ENCODE measurements at places on chromosomes 6 and 20.
A peak's percentile ranks its signal among the peaks of the same experiment; 100 is the strongest.

- H3K4me3 ChIP-seq: no peak overlapping the region
- H3K27ac ChIP-seq: no peak overlapping the region
- peaks cover 9% of the 10 kb centered on the region for H3K4me1 ChIP-seq
- H3K27me3 ChIP-seq: no peaks in the 10 kb centered on the region
- H3K36me3 ChIP-seq: no peaks in the 10 kb centered on the region
These were observed 13.0 kb downstream of the ZC3H12D start for GRCh38 chr6:149471801-149472200.

GRCh38 chr6:33624856-33625255 is 3.7 kb downstream of the ITPR3 start:
- H3K4me1 ChIP-seq: peaks cover 33% of the 10 kb centered on the region
- H3K27me3 ChIP-seq: peaks cover 32% of the 10 kb centered on the region
- H3K36me3 ChIP-seq: no peaks in the 10 kb centered on the region
- no peak for DNase-seq

DNA sequence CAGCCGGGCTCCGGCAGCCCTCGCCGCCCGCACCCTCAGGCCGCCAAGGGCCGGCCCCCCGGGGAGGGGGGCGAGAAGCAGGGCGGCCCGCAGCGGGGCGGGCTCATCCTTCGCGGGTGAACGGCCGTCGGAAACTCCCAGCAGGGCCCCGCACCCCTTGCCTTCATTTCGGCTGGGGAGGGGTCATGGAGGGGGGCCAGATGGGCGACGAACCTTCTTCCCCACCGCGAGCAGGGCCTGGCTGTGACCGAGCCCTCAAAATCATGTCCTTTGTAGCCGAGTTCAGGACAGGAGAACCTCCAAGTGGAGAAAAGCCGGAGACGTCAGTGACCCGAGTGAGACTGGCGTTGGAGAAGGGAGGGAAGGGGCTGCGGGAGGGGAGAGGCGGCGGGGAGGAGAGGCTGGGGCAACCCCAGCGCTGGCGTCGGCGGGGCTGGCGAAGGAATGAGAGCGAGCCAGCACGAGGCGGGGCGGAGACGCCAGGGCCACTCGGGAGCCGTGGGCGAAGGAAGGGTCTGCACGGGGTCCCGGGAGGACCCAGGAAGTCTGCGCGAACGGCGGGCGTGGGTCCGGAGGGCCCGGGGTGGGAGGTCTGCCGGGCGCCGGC is 571 bp upstream of the FOXC1 start:
- DNase-seq: peak; percentile 57
- H3K27ac ChIP-seq: no peak overlapping the region
- peak overlapping the region; percentile 51 for H3K4me3 ChIP-seq
- peaks cover 21% of the 10 kb centered on the region for H3K4me1 ChIP-seq
- peaks cover 100% of the 10 kb centered on the region for H3K27me3 ChIP-seq

DNA sequence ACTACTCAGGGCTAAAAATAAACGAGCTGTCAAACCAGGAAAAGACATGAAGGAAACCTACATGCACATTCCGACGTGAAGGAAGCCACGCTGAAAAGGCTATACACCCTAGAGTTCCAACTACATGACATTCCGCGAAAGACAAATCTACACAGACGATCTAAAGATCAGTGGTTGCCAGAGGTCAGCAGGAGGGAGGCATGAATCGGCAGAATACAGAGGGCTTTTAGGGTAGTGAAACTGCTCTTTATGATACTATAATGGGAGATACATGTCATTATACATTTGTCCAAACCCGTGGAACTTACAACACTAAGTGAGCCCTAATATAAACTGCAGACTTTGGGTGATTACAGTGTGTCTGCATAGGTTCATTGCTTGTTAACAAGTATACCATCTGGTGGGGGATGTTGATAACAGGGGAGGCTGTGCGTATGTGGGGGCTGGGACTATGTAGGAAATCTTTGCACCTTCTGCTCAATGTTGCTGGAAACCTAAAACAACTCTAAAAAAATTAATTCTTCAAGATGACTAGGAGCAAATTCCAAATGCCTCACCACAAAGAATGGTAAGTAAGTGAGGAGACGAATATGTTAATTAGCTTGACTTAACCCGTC is 132.2 kb upstream of the CDH4 start:
- no peaks in the 10 kb centered on the region for H3K36me3 ChIP-seq
- no peak for DNase-seq
- no peak overlapping the region for H3K27ac ChIP-seq

GRCh38 chr6:21856456-21856825 is 262.9 kb downstream of the SOX4 start:
- H3K36me3 ChIP-seq: no peaks in the 10 kb centered on the region
- H3K4me3 ChIP-seq: no peak overlapping the region
- H3K27ac ChIP-seq: no peak overlapping the region
- H3K27me3 ChIP-seq: no peaks in the 10 kb centered on the region
- DNase-seq: no peak

DNA sequence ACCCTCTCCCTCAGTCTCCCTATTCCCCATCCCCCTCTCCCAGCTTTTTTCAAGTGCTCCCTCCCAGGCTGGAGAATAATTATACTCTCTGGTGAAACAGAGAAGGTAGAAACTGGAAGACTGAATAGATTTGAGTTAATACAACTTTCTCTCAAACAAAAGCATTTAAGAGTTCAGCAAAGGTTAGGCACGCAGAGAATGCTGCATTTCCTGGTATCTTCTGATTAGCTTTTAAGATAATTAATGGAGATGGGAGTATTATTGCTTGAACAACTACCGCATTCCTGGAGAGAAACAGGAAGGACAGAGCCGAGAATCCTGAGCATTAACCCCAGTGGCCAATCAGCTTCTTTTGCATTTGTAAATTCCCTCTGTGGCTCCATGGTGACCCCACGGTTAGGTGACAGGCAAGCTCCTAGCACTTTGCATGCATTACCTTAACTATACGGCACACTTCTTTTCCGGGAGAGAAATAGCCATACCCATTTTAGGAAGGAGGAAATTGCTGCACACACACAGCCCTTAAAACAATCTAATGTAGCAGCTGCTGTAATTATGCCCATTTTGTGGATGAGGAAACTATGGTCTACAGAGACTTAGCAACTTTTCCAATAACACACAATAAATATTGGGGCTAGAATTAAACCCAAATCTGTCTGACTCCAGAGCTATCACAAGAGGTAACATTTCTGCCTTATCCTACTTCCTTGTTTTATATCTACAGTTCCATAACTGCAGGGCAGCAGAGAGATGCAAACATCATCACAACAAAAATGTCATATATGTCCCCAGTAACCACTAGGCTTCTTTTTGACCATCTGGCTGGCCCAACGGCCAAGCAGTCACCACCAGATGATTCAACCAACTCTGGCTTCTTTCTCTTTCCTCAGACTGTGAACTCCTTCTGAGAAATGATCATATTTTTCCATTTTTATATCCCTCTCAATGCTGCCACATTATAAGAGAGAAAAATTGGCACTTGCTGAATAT is 169.9 kb downstream of the CD24 start:
- DNase-seq: peak; percentile 37
- no peaks in the 10 kb centered on the region for H3K27me3 ChIP-seq
- H3K4me1 ChIP-seq: peaks cover 18% of the 10 kb centered on the region
- H3K36me3 ChIP-seq: no peaks in the 10 kb centered on the region

DNA sequence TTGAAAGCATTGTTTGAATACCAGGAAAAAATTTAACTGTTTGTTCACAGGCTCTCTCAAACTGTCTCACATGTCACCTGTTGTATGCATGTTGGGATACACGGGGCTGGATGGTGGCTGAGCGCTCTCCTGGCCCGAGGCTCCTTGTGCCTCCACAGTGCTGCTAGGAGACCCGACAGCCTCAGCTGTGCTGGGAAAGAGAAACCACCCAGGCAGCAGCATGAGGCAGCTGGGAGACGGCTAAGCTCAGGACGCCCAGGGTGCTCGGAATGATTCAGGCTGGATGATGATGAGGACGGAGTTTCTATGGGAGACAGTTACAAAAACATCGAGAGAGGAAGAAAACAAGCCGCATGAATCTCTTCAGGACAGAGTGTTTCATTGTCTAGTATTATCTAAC is 278.0 kb upstream of the CDH4 start:
- no peak overlapping the region for H3K4me3 ChIP-seq
- peaks cover 6% of the 10 kb centered on the region for H3K27me3 ChIP-seq
- no peak overlapping the region for H3K27ac ChIP-seq
- no peak for DNase-seq

All from neural progenitor cell (in vitro differentiated cells).